ENCODE measurements at places on chromosomes 11 and 22. TPM values are rescaled to one million over a fixed set of nuclear protein-coding genes. Genes with fewer than 3 reads are reported as not detected.

The CALCA gene
- total RNA-seq, result not detected

- no peak overlapping the region for H3K4me3 ChIP-seq
- H3K27me3 ChIP-seq, result no peaks in the 10 kb centered on the region
- no peak for DNase-seq
- no peaks in the 10 kb centered on the region for H3K4me1 ChIP-seq
Measured at GRCh38 chr11:133385781-133386180, 146.5 kb downstream of the OPCML start.

GRCh38 chr11:118342503-118343161, at the start of gene CD3D:
Gene CD3D, minus strand, starts transcription at chr11:118342705. Its CDS starts 98 bp downstream, at chr11:118342607.
- H3K27ac ChIP-seq, result no peak within 1 kb of the TSS
- no peak within 1 kb of the TSS for H3K4me3 ChIP-seq
- no peaks in the 10 kb centered on the region for H3K36me3 ChIP-seq
- H3K4me1 ChIP-seq, result no peaks in the 10 kb centered on the region
- H3K27me3 ChIP-seq, result no peaks in the 10 kb centered on the region
- DNase-seq, result no peak

- DNase-seq, result no peak
- H3K27me3 ChIP-seq, result no peaks in the 10 kb centered on the region
- no peaks in the 10 kb centered on the region for H3K36me3 ChIP-seq
- peaks cover 7% of the 10 kb centered on the region for H3K4me1 ChIP-seq
- H3K4me3 ChIP-seq, result no peak overlapping the region
- H3K27ac ChIP-seq, result no peak overlapping the region
Measured at GRCh38 chr11:27401280-27401832, 38.3 kb upstream of the CCDC34 start.

DNA sequence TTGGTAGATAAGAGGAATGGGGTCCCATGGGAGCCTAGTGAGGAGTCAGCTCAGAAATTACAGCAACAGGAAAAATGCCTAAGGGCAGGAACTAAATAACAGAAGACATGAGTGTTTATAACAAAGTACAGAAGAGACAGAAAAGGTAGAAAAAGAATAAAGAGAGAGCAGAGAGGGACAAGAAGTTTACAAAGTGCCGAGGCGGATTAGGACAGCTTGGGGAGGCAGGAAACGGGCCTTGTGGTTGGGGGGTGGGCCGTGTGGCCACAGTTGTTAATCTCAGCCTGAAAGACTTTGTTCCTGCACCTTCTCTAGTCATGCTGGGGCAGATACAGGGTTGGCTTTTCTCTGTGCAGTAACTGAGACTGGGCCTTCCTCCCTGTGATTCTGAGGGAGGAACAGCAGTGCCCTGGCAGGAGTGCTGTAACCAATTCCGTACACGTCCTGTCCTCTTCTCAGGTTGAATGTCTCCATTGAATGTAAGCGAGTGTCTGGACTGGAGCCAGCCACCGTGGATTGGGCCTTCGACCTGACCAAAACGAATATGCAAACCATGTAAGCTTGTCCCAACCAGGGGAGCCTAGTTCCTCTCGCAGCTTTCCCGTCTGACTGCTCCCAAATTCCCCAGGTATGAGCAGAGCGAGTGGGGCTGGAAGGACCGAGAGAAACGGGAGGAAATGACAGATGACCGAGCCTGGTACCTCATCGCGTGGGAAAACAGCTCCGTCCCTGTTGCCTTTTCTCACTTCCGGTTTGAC, 13.2 kb downstream of the NAA40 start:
- no peaks in the 10 kb centered on the region for H3K27me3 ChIP-seq
- no peaks in the 10 kb centered on the region for H3K4me1 ChIP-seq
- no peak overlapping the region for H3K4me3 ChIP-seq
- H3K36me3 ChIP-seq, result no peaks in the 10 kb centered on the region

The OR6T1 gene
- total RNA-seq, result not detected

The CREBZF gene
- 62.5 TPM for total RNA-seq

The C1QTNF6 gene
- 7.7 TPM for total RNA-seq

- H3K4me1 ChIP-seq, result no peaks in the 10 kb centered on the region
- H3K27me3 ChIP-seq, result no peaks in the 10 kb centered on the region
- no peak for DNase-seq
- H3K36me3 ChIP-seq, result no peaks in the 10 kb centered on the region
- no peak within 1 kb of the TSS for H3K27ac ChIP-seq
Measured at GRCh38 chr11:59866397-59866796, at the start of gene TCN1. Gene TCN1, minus strand, starts transcription at chr11:59866487. Its CDS starts 17 bp downstream, at chr11:59866470.
